ENCODE measurements at places on chromosomes 5 and 9.

DNA sequence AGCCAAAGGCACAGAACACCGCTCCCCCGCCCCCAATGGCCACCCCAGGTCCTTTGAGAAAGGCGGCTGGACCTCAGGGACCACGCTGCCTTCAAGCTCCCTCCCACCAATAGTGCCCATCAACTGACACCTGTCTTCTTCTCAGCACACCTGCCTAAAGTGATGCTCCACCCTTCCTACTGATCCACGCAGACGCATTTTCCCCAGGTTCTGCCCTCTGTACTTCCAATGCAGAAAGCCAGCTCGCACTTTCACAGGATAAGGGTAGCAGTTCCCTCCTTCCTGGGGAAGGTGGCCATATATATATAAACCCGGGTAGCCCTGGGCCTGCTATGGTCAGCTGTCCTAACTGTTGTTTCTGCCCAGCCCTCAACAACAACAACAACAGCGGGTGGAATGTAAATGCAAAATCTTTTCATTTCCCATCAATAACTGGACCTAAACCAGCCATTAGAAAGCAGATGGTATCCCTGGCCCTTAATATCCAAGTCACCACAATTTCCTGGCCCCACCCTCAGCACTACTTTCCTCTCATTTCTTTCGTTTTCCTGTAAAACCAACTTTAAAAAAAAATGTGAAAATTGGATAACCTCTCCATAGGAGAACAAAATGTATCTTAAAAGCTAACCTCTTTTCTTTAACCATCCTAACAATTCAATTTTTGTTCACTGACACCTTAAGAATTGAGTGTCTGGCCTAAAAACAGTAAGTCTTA lies 1.7 kb downstream of the GOLM1 start:
- DNase-seq = no peak

DNA sequence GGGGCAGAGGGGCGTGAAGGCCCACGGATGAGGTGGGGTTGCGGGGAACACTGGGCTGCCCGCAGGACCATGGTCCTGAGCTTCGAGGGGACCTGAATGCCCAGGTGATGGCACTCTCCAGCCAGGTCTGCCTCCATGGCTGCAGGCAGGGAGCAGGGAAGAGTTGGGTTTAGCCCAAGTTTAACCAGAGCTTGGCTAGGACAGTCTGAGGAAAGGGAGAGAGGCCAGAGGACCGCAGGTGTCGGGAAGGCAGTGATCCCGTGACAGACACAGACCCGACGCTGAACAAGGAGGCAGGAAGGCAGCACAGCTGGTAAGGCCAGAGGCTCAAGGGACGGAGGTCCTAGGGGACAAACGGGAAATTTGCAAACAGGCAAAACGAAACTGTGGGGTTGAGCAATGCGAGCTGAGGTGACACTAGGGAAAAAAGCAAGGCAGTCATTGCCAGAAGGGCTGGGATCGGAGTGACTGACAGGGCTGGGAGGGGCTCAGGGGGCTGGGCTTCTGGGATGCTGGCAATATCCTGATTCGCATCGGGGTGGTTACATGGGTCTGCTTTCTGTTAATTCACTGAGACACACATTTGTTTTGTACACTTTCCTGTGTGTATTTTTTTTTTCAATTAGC lies 25.0 kb downstream of the ARPC5L start:
- DNase-seq = no peak

DNA sequence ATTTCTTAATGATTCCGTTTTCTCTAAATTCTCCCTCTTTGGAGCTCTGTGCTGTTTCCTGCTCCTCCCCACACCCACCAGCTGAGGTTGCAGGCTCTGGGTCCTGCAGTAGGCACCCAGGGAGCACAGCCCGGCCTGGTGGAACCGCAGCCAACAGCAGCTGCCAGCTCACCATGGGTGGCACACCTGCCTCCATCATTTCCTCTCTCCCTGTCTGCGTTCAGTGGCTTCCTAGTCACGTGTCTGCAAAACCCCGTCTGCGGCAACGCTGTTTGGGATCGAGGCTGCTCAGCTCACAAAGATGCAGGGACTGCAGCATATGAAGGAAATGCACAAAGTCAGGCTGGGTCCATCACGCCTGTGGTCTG lies 367.8 kb downstream of the IRX2 start:
- no peak for DNase-seq

DNA sequence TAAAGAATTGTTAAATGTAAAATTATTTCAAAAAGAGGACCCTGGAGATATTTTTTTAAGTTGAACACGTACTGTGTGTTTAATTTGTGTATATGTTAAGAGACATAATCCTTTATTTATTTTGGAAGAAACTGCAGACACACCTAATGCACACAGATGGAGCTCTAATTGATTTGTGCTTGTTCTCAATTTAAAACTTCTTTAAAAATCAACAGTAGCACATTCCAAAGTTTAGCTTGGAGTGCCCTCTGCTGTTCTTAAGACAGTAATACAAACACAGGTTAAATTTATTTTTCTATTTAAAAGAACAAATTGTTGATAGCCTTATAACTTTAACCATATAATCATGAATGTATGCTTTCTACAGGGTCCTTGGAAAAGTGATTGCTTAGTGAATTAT lies 277.6 kb upstream of the ADAMTS16 start:
- peak; percentile 40 for DNase-seq

DNA sequence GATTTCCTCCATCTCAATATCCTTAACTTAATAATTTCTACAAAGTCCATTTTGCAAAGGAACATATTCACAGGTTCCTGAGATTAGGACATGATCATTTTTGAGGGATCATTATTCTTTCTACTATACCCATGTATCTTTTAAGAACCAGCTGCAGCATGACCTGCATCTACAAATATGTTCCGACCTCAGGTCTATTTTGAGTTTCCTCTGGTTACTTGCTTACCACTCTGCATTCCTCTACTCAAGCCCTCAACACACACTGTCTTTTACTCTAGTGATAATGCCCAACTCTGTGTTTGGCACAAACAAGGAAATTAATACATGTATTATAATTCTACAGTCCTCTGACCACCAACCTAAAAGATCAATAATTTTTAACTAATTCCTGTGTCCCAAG lies 386.1 kb downstream of the DNAH5 start:
- DNase-seq = no peak

DNA sequence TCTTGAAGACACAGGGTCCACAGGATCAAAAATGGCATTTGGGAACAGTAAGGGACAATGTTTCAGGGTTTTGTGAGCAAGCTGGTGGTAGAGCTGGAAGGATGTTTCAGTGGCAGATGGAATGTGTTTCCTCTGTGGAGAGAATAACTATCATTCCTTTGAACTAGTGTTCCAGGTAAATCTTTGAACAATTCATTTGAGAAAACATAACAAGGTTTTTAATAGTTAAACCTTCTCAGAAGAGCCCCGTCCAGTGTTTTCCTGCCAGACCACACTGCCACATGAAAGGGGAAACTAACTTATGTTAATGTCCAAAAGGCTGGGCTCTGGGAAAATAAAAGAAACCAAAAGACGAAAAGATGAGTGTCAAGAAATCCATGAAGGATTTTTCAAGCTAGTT lies 207.0 kb upstream of the ZNF462 start:
- no peak for DNase-seq

- no peak for DNase-seq
Measured at GRCh38 chr9:96478829-96479371, 28.9 kb downstream of the HABP4 start.

GRCh38 chr5:109570362-109570874 lies 119.3 kb upstream of the MAN2A1 start:
- DNase-seq = no peak

DNA sequence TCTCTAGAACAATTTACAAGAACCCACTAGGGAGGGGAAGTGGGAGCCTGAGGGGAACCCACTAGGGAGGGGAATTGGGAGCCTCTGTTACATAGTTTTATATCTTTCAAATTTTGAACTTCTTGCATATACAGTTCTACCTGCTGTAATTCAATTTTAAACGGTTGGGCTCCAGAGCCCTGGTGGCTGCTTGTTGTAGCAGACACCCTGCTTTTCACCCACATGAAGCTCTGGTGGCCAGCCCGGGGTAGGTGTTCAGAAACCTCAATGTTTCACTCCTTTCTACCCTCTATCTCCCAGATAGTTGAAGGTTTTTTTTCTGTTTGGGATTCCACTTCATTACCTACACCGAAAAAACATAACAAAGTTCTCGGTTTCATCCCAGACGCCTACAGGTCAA lies 124.4 kb downstream of the TMEM174 start:
- no peak for DNase-seq

Data from suppressor macrophage (primary cell).